ENCODE measurements at places on chromosomes 2 and 18. TPM values are rescaled to one million over a fixed set of nuclear protein-coding genes. Genes with fewer than 3 reads are reported as not detected.

DNA sequence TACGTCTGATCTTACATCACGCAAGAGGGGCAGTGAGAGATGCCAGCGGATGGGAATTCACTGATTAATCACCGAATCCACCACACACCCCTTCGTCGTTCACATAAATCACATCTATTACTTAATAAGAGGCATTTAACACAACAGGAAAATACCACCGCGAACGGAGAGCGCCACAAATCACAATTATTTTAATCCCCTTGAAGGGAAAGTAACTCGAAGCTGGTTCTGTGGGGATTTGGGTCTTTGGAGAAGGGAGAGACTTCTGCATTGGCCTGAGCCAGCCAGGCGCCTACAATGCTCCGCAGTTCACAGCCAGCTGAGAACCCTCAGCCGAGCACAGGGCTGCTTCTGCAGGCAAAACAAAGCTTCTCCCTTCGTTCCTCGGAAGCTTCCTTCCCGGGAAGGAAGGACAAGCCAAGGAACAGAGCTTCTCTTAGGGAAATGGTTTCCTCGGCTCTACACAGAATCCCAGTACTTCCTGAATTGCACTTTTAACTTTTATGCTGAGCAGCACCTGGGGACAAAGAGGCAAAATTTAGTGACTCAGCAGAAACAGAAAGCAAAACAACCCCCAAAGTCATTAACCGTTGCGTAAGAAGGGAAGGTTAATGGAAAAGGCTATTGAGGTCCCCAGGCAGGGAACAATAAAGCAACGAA lies at the start of gene LRP1B:
Gene LRP1B (minus strand): TSS at position 7 of the 660 bp plus-strand sequence. CDS start 287 bp downstream, outside the sequence.
- no peak for DNase-seq

- no peak for DNase-seq
Measured at GRCh38 chr2:242098034-242098433, 228.5 kb downstream of the RTP5 start.

DNA sequence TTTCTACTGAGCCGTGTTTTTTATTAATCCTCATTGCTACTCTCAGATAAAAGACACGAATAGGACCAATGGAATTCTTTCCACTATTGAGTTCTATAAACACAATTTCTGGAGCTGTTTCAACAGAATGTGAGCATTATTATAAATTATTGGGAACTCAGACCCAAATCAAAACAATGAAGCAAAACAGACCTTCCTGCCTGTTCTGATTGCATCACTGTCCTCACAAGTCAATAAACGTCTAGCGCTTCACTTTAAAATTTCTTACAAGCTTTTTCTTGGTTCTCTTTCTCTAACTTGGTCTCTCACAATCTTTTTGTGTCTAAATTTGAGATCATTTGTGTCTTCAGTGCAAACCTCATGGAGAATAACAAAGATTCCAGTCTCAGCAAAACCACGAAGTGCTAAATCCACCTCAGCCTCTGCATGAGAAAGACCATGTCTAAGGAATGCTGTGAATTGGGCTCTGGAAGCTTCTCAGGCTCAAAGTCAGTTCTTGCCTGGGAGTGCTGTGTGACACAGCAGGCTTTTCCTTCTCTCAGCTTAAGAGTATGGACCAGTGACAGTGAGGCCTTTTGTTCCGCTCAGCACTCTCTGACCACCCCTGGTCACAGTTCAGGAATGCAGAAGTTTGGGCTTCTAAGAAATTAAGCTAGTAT lies 22.8 kb downstream of the ARHGAP28 start:
- DNase-seq = no peak

Gene SCRN3
- total RNA-seq = 21.8 TPM

Gene IL18R1
- total RNA-seq = 7.4 TPM

Gene PDE11A
- total RNA-seq = 1.1 TPM
